ENCODE measurements at places on chromosomes 4 and X.

DNA sequence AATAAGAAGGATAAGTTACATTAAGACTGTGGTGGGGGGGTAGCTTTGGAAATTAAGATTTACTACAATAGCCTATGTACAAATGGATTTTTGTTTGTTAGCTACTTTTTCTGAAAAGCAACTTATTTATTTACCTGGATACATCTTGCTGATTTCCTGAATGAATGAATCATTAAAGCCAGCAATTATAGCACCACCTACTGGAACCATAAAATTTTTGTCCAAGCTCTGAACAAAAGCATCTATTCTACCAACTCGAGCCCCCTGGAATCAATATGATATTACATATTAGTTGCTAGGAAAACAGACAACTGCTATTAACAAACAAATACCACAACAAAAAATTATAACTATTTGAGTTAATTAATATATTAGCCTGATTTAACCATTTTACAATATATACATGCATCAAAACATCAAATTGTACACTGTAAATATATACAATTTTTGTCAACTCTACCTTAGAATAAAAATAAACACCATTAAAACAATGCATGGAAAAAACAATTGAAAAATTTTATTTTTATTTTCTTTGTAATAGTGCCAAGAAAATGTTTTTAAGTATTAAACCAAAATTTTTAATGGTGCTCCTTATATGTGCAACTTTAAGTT is 15.3 kb downstream of the SEPSECS start:
- no peak for DNase-seq
- peaks cover 38% of the 10 kb centered on the region for H3K36me3 ChIP-seq
- H3K27me3 ChIP-seq: no peaks in the 10 kb centered on the region
- no peaks in the 10 kb centered on the region for H3K4me1 ChIP-seq
- H3K27ac ChIP-seq: no peak overlapping the region
- H3K4me3 ChIP-seq: no peak overlapping the region

DNA sequence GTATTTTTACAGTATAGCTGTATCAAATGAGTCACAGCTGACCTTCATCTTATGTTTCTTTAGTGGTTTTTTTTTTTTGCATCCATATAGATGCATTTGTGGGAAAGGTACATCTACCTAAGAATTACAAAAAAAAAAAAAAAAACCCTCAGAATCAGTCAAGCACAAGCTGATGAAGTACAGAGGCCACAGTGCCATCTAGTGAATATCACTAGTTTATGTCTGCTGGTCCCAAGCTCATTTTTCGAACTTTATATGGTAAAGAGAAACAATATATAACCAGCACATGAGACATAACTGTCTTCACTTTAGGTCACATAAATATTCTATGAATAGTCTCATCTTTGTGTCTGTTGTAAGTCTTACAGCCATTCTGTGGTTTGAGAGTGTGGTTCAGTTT is 220.1 kb downstream of the DLG3 start:
- no peaks in the 10 kb centered on the region for H3K36me3 ChIP-seq
- peaks cover 47% of the 10 kb centered on the region for H3K27me3 ChIP-seq
- no peak overlapping the region for H3K27ac ChIP-seq
- DNase-seq: no peak
- no peaks in the 10 kb centered on the region for H3K4me1 ChIP-seq

GRCh38 chrX:24298191-24298590 is 15.7 kb downstream of the SUPT20HL2 start:
- no peak overlapping the region for H3K27ac ChIP-seq
- H3K36me3 ChIP-seq: no peaks in the 10 kb centered on the region
- DNase-seq: no peak

DNA sequence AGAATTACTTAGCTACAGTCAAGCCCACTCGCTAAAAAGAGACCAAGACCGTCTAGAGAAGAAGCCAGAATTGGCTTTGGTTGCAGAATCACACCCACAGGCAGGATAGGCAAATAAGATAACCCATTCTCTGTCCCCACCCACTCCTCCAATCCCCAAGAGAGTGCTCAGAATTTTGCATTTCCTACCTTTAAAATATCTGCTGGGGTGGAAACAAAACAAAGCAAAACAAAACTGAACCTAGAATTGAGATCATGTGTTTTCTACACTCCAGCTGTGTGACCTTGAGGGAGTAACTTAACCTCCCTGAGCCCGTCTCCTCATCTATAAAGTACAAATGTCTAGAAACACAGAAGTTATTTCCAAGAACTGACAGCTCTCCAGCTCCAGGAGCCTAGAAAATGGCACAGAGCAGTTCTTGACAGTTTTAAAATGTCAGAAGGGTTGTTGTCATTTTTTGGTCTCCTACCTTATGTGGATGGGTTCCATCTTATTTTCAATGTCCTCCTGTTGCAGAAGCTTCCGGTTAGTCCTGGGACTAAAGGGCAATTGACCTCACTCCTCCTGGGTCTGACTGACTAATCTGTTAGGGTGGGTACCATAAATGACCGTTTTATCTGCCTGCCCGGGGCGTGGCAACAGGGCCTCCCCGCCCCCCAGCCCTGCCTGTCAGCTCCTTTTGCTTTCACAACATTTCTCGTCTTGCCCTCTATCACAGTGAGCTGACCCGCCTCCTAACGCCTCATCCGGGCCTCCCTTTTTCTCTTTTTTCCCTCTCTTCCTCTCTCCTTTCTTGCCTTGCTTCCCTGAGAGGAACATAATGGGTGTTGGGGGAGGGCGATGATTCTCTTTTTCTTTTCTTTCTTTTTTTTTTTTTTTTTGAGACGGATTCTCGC is 114.0 kb downstream of the RBM47 start:
- H3K4me3 ChIP-seq: peak overlapping the region; percentile 1
- H3K36me3 ChIP-seq: no peaks in the 10 kb centered on the region
- peaks cover 20% of the 10 kb centered on the region for H3K4me1 ChIP-seq
- DNase-seq: no peak
- H3K27me3 ChIP-seq: no peaks in the 10 kb centered on the region

GRCh38 chr4:111013846-111014245 is 391.0 kb upstream of the PITX2 start:
- DNase-seq: no peak
- no peaks in the 10 kb centered on the region for H3K36me3 ChIP-seq
- H3K4me1 ChIP-seq: no peaks in the 10 kb centered on the region
- H3K4me3 ChIP-seq: no peak overlapping the region
- H3K27me3 ChIP-seq: no peaks in the 10 kb centered on the region

GRCh38 chr4:38323141-38323641 is 340.8 kb upstream of the KLF3 start:
- H3K27ac ChIP-seq: no peak overlapping the region
- H3K27me3 ChIP-seq: no peaks in the 10 kb centered on the region
- DNase-seq: no peak
- H3K4me1 ChIP-seq: peaks cover 65% of the 10 kb centered on the region

- no peaks in the 10 kb centered on the region for H3K27me3 ChIP-seq
- no peak for DNase-seq
- no peak overlapping the region for H3K27ac ChIP-seq
- H3K4me3 ChIP-seq: no peak overlapping the region
Observed at GRCh38 chr4:48904101-48904500, 2.5 kb downstream of the OCIAD2 start.
